Astrocyte of the spinal cord (primary cell): ENCODE measurements at places on chromosomes 16 and 17.
A peak's percentile ranks its signal among the peaks of the same experiment; 100 is the strongest.

GRCh38 chr16:73457851-73458250 lies 409.9 kb upstream of the ZFHX3 start:
- DNase-seq, result no peak

- DNase-seq, result peak; percentile 19
Measured at GRCh38 chr17:64245218-64246145, 17.6 kb downstream of the TEX2 start.

- no peak for DNase-seq
Measured at GRCh38 chr16:60328152-60328551, 1594.0 kb upstream of the GOT2 start.

DNA sequence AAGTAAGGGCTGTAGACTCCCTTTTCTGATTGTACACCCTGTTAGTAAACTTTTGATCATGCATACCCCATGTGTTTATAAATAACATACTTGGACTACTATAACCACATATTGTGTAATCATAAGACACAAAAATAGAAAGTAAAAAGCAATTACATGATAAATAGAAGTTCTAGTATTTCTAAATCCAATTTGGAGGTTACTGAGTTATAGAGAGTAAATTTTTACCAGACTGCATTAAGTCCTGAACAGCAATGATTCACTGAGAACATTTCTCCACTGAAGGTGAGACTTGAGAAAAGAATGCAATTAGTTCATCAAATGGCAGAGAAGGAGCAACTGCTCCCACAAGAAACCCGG lies 7.7 kb upstream of the TBKBP1 start:
- no peak for DNase-seq

- no peak for DNase-seq
Measured at GRCh38 chr17:330993-331701, 21.5 kb downstream of the RPH3AL start.

DNA sequence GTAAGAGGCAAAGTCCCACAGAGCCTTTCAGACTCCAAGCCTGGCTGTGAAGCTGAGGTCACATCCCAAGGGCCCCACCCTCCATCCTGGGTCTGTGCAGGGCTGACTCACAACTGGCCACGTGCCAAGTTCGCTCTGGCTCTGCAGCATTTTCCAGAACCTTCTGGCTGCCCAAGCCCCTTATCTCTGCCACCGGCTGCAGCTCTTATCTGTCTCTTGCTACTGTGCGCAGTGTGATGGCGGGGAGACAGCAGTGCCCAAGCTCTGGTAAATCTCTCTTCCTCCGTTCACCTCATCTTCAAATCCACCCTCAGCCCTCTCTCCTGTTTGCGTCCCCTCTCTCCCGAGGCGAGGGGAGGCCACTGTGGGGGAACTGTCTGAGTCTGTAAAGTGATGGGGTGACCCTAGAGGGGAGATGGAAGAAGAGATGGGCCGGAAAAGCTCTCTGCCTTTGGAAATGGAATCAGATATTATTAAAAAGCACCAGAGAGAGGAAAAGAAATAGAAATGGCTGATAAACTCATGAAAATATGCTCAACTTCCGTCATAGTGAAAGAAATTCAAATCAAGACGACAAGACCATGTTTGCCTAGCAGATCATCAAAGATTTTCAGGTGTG lies 162.7 kb upstream of the CDC42EP4 start:
- DNase-seq, result peak; percentile 43

DNA sequence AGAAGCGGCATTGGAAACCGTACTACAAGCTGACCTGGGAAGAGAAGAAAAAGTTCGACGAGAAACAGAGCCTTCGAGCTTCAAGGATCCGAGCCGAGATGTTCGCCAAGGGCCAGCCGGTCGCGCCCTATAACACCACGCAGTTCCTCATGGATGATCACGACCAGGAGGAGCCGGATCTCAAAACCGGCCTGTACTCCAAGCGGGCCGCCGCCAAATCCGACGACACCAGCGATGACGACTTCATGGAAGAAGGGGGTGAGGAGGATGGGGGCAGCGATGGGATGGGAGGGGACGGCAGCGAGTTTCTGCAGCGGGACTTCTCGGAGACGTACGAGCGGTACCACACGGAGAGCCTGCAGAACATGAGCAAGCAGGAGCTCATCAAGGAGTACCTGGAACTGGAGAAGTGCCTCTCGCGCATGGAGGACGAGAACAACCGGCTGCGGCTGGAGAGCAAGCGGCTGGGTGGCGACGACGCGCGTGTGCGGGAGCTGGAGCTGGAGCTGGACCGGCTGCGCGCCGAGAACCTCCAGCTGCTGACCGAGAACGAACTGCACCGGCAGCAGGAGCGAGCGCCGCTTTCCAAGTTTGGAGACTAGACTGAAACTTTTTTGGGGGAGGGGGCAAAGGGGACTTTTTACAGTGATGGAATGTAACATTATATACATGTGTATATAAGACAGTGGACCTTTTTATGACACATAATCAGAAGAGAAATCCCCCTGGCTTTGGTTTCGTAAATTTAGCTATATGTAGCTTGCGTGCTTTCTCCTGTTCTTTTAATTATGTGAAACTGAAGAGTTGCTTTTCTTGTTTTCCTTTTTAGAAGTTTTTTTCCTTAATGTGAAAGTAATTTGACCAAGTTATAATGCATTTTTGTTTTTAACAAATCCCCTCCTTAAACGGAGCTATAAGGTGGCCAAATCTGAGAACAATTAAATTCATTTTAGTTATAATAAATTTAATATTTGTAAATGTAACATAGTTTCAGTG lies 1.7 kb downstream of the HEXIM1 start:
- DNase-seq, result peak; percentile 59

- peak; percentile 33 for DNase-seq
Measured at GRCh38 chr17:10380631-10381408, 8.0 kb upstream of the MYH13 start.

DNA sequence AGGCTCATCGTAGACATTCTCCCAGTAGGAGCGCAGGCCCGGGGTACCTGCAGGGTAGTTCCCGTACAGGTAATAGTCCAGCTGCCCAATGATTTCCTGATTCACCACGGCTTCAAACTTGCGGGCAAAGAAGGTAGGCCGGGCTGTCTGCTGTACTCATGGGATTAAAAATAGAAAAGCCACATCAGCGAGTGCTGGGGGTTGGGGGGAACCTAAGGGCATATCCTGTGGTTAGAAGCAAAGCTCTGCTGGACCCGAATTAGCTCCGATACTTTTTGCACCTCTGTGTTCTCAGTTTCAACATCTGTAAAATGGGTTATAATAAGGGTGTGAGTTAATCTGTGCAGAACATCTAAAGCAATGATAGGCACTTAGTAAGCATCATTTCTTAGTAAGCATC lies 336.2 kb downstream of the XYLT1 start:
- DNase-seq, result no peak

DNA sequence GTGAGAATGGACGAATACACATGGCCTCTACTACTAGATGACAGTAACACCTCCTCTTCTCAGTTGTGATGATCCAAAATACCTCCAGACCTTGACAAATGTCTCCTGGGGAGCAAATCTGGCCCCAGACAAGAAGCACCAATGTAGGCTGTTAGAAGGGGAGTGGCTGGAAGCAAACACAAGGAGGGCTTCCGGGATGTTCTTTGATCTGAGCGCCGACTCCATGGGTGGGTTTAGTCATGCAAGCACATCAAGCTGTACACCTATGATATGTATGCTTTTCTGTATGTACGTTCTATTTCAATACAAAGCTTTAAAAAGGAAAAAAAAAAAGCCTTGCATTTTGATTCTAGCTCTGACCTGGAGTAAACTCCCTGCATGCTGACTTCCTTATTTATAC lies 61.4 kb downstream of the ARHGAP17 start:
- no peak for DNase-seq

GRCh38 chr16:30557707-30557956 lies 542 bp downstream of the ZNF764 start:
- DNase-seq, result no peak

DNA sequence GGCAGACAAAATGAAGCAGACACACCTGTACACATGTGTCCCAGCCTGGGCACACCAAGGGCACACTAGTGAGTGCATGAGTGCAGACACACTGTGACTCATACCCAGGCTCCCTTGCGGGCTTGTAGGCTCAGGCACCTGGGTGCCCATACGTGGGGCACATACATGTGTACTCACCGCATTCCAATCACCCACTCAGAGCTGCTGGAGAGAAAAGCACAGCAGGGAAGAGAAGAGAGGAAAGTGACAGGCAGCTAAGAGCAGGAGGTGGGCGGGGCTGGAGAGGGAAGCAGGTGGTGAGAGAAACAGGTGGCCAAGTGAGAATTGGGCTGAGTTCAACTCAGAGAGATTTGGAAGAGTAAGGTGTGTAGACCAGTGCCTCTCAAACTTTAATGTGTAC lies 54.0 kb downstream of the TMEM132E start:
- DNase-seq, result no peak

DNA sequence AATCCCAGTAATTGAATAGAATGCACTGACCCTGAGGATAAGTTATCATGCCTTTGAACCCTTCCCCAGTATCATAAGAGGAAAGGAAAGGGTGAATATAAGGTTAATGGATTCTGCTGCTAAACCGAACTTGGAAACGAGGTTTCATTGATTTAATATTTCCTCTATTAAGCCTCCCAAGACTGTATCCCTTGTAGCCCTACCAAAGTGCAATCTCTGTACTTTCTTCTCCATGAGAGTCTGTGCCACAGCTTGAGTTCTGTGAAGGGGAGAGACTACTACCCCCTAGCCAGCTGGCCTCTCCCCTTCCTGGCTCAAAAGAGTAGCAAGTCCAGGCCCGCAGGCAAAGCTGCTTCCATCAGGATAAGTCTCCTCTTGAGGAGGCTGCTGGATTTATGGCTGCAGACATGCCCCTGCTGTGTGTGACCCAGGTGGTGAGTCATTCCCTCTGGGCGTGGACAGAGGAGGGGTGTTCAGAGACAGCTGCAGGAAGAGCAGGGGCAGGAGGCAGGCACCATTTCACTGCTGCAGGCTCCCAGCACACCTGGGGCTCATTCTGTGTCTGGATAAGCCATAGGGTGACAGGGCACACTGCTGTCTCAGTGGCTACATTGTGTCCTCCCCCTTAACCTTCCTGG lies 58.4 kb downstream of the TOM1L2 start:
- DNase-seq, result peak; percentile 95

- no peak for DNase-seq
Measured at GRCh38 chr17:5138616-5139457, 23.0 kb downstream of the USP6 start.

- no peak for DNase-seq
Measured at GRCh38 chr17:77845541-77846225, 112.8 kb upstream of the TNRC6C start.

DNA sequence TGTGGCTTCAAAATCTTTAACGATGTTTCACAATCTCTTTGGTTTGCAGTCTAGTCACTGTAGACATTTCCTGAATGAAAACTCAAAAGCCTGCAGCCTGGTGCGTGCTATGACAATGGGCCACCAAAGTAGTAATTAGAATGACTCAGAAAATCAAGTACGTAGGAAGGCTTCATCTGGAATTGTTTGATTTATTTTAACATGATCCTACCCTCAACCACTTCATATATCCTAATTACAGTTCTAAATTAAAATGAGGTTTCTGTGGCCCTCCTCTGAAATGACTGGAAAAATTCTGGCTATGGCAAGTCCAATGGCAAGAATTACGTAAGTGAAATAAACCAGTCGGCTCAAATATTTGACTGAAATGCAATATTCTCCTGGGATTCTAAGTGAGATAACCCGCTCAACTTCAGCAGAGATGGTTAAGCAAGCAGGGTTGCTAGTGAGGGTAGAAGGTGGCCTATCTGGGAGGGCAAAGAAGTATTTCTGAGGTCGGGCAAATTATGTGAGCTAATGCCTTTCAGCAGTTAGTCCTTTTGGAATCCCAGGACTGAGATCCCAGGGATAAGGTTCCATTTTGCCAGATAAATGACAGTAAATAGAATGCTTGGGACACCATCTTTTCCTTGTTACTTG lies 145.6 kb upstream of the MYOCD start:
- DNase-seq, result no peak

DNA sequence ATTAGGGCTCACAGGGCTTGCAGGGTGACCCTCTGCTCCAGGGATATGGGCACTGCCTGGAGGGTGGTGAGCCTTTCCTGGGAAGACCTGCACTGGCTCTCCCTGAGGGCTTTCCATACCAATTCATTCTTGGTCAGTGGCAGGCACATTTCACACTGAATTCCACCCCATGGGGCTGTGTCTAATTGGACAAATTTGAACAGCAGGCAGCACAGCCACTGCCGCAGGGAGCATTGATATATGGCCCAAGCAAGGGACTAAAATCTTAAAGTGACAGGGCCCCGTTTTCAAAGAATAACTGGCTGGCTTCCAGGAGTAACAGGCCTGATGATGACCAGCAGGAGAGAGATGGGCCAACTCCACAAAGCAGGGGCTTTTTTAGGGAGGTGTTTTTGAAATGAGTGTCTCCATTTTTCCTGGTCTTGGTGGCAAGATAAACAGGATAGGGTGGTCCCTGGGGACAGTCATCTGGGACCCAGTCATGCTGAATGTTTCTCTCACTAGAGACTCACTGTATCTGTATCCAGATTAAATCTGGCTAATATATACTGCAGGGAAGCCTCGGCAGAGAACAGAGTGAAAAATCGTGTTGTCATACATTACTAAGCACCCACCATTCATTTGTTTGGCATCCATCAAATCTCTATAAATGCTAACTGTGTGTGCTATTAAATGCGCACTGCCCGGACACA lies 74.1 kb upstream of the TBX2 start:
- no peak for DNase-seq

DNA sequence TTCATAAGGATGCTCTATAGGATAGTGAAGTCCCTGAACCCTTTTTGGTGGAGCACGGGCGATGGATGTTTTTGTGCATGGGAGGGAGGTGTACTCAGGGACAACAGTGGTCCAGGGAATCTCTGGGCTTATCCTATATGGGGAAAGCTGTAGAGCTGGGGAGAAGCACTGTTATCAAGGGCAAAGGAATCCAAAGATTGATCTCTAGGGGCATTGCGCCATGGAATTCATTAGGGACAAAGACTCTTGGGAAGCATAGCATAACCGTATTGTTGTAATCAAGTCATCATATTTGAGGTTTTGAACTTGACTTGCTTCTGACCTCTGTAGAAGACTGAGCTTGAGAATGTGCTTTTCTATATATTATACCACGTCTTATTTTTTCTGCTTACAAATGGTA lies 172.9 kb upstream of the ZFHX3 start:
- DNase-seq, result no peak

DNA sequence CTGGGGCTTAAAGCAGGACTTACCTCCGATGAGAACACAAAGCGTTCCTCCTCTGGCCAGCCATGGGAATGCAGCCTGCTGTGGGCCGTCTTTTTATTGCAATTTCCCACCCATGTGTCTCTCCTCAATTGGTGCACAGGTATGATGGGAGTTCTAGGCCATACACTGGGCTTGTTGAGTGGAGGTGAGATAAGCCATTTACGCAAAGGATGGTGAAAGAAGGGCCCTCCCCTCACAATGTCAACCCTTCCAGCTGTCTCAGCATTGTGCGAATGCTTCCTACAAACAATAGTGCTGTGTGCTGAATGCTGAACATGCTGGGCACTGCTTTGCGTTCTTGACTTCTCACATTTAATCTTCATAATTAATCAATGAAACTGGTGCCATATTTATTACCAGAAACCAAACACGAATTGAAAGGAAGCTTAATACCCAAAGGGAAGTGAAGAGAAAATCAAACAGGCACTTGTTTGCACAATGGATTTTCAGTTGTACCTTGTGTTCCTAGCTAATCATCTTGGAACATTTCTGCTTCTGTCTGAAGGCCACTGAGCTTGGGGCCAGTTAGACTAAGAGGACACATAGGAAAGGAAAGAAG lies at the start of gene GP2:
GP2 (minus strand) TSS at position 70 of the 598 bp plus-strand sequence. CDS start 1,082 bp downstream, outside the sequence.
- DNase-seq, result no peak
